ENCODE measurements at places on chromosomes 11 and 22.

GRCh38 chr22:19718456-19719049 is 4.2 kb downstream of the SEPTIN5 start:
- no peak for DNase-seq

- DNase-seq, result no peak
Observed at GRCh38 chr22:30336752-30337460, 10.2 kb upstream of the TBC1D10A start.

- DNase-seq, result no peak
Observed at GRCh38 chr11:88414981-88415413, 77.5 kb upstream of the CTSC start.

GRCh38 chr11:29208117-29208516 is 808.7 kb downstream of the KCNA4 start:
- DNase-seq, result no peak

DNA sequence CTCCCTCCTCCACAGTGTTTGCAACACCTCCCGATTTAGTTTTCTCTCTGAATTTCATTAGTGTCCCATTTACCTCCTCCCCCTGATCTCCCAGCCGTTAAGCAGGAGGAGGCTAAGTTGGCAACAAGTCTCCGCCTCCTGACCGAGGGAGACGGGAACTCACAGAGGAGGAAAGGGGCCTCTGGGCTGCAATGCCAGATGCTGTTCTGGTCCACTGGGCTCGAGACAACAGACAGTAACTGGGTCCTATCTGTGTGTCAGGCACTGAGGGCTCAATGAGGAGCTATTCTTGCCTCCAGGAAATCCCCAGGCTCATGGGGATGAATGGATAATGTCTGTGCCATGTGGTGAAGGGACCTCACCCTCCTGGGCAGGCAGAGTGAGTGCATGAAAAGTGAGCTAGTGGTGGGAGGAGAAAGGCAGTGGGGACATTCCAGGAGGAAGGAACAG is 228.1 kb downstream of the TENM4 start:
- no peak for DNase-seq

- peak; percentile 36 for DNase-seq
Observed at GRCh38 chr11:14249121-14249963, 109.6 kb downstream of the RRAS2 start.

DNA sequence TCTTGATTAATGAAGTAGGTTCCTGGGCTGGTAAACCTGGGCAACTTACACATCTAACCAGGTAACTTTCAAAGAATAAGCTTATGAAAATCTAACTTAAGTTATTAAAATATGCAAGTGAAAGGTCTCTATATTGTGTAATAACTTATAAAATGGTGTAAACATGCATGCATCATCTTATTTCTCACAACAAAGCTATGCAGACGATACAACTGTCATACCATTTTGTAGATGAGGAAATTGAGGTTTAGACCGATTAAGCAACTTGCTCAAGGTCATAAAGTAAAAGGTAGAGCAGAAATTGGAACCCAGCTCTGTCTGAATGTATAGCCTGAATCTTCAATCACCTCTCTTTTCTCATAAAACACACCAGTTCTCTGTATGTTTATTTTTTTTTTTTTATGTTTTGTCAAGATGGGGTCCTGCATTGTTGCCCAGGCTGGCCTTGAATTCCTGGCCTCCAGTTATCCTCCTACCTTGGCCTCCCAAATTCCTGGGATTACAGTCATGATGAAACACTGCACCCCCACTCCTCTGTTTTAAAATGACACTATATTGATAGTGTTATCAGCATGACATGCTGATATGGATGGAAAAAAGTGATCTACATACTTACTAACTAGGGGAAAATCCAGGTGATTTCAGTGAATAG is 109.6 kb downstream of the SGSM3 start:
- no peak for DNase-seq

DNA sequence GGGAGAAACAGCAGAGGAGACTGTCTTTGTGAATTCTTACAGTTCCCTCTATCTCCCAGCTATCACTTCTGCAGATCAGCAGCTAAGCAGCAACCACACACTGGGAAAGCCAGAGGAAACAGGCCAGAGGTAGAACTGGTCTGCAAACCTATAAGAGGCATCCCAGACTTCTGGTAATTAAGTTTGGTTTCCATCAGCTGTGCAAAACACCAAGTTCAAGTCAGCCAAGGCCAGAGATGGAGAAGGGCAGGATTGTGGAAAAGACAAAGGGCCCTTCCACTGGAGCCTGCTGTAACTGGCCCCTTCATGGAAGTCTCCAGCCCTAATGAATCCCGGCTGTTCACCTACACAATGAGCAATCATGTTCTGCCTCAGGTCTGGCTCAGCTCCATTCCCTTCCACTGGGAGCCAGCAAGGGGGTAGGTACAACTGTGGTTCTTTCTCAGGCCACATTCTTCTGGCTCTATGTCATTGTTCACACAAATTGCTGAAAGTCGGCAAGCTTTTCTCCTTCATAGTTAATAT is 4.6 kb upstream of the PAMR1 start:
- DNase-seq, result no peak

GRCh38 chr11:103067118-103067517 is 24.8 kb downstream of the DCUN1D5 start:
- no peak for DNase-seq

DNA sequence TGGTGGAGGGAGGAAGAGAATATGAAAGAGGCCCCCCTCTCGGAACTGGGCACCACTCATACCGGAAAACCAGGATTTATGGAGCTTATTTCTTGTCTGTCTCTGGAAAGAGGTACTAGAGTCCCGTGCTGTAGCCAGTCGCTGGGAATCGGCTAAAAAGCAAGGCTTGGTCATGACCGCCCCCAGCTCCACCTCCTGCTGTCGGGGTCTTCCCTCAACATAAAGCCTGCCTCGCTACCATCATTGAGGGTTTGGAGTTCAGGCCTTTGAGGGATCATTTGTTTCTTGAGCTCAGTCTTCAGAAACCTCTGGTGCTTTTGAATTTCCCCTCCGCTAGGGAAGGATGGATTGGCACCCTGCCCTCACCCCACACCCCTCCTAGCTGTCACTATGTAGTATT is 97.1 kb downstream of the TSPAN18 start:
- DNase-seq, result no peak

DNA sequence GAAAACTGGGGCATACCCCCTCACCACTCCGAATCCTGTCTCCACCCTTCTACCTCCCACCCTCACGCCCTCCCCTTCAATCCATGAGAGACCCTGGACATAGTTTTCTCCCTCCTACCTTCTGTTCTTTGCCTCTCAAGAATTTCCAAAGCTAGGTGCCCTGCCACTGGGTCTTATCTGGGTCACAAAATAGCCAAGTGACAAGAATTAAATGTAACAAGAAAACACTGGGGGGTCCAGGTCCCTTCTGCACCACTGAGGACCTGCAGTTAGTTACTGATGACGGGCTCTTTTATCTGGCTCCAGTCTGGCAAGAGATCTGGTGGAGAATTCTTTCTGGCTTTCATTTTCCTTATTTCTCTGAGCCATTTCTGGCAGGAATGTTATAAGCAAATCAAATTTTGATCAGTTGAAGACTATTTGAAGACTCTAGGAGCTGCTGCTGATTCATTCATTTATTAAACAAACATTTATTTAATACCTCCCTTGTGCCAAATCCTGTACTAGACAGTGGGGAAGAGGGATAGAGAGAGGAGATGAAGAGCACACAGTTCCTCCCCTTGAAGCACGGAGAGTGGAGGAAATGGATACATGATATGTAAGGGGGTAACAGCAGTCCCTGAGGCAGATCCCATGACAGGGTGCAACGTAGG is 135.2 kb downstream of the RRAS2 start:
- no peak for DNase-seq

DNA sequence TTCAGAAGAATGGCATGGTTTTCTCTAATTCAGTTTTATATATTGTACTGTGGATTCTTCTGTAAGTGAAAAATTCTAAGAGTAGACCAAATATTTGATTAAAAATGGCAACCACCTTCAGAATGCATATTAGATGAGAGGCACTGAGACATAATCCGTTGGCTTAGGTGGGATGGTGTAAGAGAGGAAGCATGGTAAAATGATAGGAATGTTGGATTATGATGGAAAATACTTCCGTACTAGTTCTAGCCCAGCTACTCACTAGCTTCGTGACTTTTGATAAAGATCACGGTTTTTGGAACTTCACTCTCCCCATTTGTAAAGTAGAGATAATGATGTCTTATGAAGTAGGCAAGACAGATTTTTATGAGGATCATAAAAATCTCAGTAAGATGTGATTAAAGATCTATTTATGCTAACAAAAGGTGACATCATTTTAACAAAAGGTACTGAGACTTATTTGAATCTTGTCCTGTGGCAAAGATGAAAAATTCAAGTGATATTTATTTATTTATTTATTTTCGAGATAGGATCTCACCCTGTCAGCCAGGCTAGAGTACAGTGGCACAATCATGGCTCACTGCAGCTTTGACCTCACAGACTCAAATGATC is 37.5 kb downstream of the UVRAG start:
- no peak for DNase-seq

- DNase-seq, result no peak
Observed at GRCh38 chr11:67538306-67538705, 15.1 kb upstream of the CABP2 start.

DNA sequence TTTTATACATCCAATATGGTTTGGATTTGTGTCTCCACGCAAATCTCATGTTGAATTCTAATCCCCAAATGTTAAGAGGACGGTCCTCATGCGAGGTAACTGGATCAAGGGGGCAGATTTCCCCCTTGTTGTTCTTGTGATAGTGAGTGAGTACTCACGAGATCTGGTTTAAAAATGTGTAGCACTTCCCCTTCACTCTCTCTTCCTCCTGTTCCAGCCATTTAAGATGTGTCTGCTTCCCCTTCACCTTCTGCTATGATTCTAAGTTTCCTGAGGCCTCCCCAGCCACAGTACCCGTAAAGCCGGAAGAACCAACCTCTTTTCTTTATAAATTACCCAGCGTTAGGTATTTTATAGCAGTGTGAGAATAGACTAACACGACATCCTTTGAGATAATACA is 98.6 kb downstream of the TTC28 start:
- no peak for DNase-seq

DNA sequence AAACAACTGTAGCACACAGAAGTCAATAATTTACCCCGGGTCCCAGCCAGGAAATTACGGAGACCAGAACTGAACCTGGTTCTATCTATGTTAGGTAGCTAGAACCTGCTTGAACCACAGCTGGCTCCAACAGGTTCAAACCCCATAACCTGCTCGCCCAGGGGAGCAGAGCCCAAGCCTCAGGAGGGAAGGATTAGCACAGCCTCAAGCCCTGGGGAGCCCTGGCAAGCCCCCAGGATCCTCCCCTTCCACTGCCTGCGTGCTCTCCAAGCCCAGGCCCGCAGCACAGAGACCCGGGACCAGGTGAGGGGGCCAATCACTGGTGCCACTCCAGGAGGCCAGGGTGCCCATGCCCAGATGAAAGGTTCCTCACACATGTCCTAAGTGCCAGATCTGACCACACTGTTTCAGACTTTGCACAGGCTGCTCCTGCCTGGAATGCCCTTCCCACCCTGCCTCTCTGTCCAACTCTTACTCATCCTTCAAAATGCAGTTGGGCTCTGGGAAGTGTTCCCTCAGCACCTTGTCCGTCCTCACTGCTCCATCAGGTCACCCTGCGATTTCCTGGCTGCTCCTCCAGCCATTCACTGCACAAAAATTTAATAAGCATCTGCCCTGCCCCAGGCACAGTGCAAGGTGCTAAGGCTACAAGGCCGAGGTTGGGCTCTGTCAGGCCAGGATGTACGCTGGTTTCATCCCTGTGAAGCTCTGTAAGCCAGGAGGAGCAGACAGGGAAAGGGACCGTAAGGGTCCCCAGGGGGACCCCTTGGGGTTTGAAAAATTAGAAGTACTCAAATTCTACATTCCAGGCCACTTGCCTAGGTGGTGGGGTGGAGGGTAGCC is 32.2 kb downstream of the ARRB1 start:
- no peak for DNase-seq

- DNase-seq, result no peak
Observed at GRCh38 chr11:23211221-23211620, 350.9 kb upstream of the CCDC179 start.

DNA sequence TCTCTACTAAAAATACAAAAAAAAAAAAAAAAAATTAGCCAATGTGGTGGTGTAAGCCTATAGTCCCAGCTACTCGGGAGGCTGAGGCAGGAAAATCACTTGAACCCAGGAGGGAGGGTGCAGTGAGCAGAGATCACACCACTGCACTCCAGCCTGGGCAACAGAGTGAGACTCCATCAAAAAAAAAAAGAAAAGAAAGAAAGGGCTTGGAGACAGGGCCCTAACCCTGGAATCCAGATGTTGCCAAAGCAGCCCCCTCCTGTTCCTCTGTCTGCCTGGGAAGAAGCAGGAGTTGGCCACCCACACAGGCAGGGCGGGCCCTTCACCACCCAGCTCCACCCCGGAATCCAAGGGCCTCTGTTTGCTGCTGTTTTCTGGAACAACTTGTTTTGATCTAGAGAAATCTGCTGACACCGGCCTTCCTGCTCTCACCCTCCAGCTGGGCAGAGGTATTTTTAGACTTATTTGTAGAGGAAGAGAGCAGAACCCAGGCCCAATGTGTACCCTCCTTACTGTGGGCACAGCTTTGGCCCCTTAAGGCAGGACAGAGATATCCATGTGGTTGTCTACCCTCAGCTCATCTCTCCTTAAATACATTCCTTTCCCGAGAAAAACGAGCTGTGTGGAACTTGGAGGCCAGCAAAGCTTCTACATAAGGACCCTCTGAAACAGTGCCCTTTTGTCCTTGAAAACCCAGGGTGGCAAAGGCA is 2.7 kb upstream of the NEAT1 start:
- DNase-seq, result no peak

GRCh38 chr11:126476266-126476924 is 120.9 kb downstream of the ST3GAL4 start:
- DNase-seq, result no peak

DNA sequence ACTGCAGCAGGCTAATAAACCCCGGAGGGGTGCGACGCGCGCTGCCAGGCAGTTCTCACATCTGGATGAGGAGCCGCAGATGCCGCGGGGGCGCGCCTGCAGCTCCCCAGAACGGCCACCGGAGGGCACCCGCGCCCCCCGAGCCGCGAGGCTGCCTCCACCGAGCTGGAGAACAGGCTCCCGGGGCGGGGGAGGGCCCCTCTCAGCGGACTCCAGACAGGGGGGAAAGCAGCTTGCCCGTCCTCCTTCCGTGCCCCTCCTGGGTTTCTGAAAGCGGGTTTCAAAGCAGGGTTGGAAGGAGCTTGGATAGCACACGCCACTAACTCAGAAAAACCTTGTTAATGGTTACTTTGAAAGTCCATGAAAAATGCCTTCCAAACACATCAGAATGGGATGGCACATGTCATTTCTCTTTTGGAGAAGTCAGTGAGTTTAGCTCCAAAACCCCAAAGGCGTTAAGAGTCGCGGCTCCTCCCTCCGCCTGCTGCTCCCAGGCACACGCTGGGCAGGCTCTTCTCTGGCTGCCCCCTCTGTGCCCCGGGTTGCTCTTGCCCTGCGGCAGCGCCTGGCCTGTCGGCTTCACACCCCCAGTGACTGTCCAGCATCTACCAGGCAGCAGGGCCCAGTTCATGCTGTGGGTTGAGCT is 317.8 kb downstream of the NTM start:
- no peak for DNase-seq

GRCh38 chr11:77557553-77557952 is 32.2 kb upstream of the AQP11 start:
- no peak for DNase-seq

DNA sequence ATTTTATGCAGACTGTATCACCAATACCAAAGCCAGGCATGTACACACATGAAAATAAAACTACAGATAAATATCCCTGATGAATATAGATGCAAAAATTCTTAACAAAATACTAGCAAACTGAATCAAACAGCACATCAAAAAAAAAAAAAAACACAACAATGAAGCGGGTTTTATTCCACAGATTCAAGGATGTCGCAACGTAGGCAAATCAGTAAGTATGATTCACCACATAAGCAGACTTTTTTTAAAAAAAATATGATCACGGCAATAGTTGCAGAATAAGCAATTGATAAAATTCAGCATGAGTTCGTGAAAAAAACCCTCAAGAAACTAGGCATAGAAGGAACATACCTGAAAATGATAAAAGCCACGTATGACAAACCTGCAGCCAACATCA is 21.3 kb downstream of the OR51F1 start:
- no peak for DNase-seq

Data from stimulated activated CD8-positive, alpha-beta memory T cell treated with anti-CD3 and anti-CD28 coated beads, Interleukin-7, amount 100 ng/mL, for 24 hours (primary cell).